ENCODE measurements at places on chromosomes 4 and X.
A peak's percentile ranks its signal among the peaks of the same experiment; 100 is the strongest.

- no peak for DNase-seq
Measured at GRCh38 chr4:151389311-151389710, 19.7 kb upstream of the FHIP1A start.

GRCh38 chrX:120464411-120464810, 4.7 kb downstream of the LAMP2 start:
- DNase-seq = no peak

- DNase-seq = no peak
Measured at GRCh38 chrX:49257846-49258748, 6.4 kb downstream of the FOXP3 start.

GRCh38 chr4:52864793-52865192, 2.7 kb downstream of the RASL11B start:
- DNase-seq = no peak

DNA sequence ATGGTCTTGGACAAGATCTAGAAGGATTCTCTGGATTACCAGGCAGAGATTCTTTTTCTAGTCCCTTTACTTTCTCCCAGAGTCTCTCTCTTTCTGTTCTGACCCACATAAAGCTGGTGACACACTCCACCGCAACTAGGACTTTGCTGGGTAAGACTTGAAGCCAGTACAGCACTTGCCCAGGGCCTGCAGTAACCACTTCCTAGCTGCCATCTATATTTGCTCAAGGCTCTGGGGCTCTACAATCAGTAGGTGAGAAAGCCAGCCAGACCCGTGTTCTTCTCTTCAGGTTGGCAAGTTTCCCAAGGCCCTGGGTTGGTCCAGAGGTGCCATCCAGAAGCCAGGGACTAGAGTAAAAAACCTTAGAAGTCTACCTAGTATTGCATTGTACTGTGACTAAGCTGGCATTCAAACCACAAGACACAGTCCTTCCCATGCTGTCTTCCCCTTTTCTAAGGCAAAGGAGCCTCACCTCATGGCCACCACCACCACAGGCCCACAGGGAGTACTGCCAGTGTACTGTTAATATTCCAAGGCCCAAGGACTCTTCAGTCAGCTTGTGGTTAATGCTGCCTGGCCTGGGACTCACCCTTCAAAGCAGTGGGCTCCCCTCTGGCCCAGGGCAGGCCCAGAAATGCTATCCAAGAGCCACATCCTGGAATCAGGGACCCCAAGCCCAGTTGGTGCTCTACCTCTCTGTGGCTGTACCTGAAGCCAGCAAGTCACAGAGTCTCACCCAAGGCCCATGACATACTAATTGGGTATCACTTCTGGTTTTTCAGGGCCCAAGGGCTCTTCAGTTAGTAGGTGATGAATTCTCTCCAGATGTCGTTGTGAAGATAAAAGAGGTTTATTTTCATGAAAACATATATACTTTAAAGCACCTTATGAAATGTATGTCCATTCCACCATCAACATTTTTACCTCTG, 54.7 kb downstream of the CD38 start:
- no peak for DNase-seq

DNA sequence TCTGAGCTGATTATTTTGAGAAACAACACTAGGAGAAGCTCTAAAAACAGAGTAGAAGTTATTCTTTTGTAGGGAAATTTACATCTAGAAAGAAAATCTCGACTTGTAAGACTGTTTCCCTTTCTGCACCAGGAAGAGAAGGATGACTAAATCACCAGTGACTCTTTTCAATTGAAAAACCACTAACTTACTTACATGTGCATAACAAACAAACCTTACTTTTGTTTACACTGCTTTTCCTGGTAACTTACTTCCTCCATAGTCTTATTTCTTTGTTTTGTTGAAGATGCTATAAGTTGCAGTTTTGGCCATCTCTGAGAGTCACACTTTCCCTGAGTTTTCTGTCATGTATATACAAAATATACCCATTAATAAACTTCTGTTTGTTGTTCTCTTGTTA, 293.6 kb upstream of the FAT4 start:
- no peak for DNase-seq

GRCh38 chr4:81404294-81404693, 67.4 kb downstream of the RASGEF1B start:
- no peak for DNase-seq

- no peak for DNase-seq
Measured at GRCh38 chrX:5857232-5857631, 371.4 kb downstream of the NLGN4X start.

- no peak for DNase-seq
Measured at GRCh38 chr4:73855406-73855805, 2.3 kb downstream of the PF4V1 start.

DNA sequence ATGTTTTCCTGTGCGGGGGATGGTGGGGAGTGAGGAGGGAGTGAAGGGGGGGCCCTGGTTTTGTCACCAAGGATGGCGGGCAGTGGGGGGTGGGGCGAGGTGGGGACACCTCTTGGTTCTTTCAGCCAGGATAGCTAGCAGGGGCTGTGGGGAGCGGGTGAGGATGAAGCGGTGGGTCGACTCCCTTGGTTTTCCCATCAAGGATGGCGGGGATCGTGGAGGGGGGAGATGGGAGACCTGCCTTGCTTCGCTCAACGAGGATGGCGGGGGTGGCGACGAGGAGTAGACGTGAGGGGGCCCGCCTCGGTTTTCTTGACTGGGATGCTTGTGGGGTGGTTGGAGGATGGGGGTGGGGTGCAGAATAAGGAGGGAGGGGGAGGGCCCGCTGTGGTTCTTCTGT, 643 bp downstream of the FHL1 start:
- DNase-seq = no peak

- DNase-seq = peak; percentile 85
Measured at GRCh38 chr4:150078041-150078578, at the start of gene DCLK2. Gene DCLK2, plus strand, starts transcription at chr4:150078445. Its CDS starts 583 bp downstream, at chr4:150079028.

- no peak for DNase-seq
Measured at GRCh38 chr4:76013540-76013939, 6.2 kb upstream of the CXCL9 start.

- DNase-seq = no peak
Measured at GRCh38 chr4:110618581-110619462, 4.1 kb downstream of the PITX2 start.

GRCh38 chr4:94399721-94400120, 52.0 kb upstream of the PDLIM5 start:
- DNase-seq = no peak

DNA sequence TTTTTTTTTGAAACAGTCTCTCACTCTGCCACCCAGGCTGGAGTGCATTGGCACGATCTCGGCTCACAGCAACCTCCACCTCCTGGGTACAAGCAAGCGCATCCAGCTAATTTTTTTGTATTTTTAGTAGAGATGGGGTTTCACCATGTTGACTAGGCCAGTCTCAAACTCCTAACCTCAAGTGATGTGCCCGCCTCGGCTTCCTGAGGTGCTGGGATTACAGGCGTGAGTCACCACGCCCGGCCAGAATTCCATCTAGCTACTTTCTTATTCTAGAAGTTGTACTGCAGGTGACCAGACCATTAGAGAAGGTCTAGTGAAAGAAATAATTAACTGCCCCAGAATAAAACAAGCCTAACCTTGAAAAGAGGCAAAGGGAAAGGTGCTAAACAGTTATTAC, 2.3 kb downstream of the LRBA start:
- no peak for DNase-seq

DNA sequence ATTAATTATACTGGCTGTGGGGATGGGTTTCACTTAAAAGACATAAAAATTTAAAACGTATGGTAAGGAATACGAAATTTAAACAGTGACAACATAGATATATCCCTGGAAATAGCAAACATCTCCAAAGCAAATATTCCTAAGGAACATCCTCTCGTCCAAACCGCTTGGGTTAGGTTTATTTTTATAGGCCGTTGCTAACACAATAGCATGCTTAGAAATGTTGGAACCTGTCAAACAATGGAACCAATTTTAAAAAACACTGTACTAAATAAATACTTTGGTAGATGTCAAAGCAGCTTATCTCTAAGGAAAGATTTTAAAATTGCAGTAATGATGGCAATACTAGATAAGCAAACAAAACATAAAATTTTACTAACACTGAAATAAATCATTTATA, 45.4 kb downstream of the SEC24D start:
- no peak for DNase-seq

GRCh38 chr4:101020956-101021355, 326.4 kb downstream of the PPP3CA start:
- DNase-seq = no peak

- DNase-seq = no peak
Measured at GRCh38 chr4:33940281-33940680, 2304.0 kb downstream of the ARAP2 start.

- no peak for DNase-seq
Measured at GRCh38 chrX:56963377-56963776, 32.0 kb downstream of the SPIN3 start.

DNA sequence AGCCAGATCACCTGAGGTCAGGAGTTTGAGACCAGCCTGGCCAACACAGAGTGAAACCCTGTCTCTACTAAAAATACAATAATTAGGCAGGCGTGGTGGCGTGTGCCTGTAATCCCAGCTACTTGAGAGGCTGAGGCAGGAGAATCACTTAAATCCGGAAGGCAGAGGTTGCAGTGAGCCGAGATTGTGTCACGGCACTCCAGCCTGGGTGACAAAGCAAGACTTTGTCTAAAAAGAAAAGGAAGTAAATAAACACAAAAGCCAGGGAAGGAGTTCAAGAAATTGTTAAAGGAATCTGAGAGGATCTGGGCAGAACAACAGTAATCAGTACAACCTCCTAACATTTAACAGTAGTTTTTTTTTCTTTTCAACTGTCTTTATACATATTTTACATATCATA, 48.7 kb upstream of the ARHGEF6 start:
- no peak for DNase-seq

DNA sequence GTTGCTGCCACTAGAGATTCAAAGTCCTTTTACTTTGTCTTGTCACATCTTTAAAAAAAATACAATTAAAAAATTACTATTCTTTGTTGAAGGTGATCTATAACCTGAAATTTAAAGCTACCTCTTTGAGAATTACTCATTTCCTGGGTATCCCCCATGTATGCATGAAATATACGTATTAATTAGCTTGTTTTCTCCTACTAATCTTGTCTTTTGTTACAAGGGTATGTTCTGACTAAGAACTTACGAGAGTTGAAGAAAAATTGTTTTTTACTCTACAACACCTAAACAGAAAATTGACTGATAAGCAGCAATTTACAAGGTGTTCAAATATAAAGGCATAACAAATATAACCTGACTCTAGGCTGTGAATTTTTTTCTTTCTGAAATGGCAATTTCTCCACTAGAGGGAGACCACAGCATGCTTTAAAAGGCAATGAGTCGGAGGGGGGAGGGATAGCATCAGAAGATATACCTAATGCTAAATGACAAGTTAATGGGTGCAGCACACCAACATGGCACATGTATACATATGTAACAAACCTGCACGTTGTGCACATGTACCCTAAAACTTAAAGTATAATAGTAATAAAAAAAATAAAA, 249.6 kb downstream of the OPHN1 start:
- DNase-seq = peak; percentile 1

DNA sequence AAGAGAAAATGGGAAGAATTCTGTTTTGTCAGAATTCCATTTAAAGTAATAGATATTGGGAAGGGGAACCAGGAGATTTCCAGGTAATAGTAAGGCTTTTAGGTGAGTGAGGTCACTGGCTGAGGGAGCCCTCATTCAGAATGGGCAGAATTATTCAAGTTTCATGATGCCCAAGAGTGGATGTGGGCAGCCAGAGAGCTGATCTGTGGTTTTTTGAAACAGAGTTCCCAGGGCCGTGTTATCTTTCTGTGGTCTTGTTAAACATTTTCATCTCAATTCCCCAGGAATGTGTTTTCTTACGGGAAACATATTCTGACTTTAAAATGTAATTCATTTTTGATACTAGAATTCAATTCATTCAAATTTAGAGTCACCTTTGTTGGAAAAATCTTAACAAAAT, 182.0 kb upstream of the AADAT start:
- DNase-seq = no peak

DNA sequence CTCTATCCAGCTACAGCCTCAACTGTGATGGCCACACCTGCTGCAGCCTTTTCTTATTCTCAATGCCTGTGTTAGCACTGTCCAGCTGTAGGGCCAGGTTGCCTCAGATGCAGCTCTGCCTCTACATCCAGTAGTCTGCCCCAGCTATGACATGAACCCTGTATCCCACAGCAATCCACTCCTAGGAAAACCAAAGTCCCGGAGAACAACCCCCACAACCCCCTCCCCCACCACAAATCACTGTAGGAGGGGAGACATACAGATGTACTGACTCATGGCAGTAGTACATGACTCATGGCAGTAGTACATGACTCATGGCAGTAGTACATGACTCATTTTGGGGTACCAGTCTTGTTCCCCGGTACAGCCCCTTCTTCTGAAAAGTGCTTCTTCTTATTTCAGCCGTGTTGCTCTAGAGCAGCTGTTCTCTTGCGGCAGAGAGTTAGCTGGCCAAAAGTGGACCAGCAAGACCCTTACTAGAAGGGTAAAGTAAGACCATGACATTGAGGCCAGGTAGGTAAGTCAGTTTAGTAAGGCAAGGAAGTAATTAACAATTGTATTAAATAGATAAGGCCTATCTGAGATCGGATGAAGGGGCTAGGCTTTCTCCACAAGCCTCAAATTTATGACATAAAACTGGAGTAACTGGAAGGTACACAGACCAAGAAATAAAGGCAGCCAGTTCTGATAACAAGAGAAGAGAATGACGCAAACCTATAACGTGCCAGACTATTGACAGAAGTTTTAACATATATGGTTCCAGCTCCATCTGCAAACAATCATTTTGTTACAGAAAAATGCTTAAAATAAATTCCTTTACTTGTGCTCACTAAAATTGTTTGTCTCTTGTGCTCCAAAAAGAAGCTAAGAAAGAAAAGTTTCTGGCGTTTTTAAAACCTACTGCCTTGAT, 221.4 kb downstream of the TACR3 start:
- no peak for DNase-seq

DNA sequence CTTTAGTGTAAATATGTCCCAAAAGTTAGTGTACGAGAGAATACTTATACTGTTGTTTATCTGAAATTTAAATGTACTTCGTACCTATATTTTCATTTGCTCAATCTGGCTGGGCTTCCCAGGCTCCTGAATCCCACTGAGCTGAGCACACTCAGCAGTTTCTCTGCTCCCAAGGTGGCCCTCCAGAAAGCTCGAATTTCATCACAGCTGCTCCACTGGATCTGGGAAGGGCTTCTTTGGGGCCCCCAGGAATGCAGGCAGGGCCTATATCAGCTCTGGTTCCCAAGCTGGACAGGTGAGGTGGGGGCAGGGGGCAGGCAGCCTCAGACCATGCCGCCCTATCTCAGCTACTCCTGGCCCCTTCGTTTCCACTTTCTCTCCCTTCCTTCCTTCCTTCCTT, 1.5 kb upstream of the FATE1 start:
- no peak for DNase-seq

DNA sequence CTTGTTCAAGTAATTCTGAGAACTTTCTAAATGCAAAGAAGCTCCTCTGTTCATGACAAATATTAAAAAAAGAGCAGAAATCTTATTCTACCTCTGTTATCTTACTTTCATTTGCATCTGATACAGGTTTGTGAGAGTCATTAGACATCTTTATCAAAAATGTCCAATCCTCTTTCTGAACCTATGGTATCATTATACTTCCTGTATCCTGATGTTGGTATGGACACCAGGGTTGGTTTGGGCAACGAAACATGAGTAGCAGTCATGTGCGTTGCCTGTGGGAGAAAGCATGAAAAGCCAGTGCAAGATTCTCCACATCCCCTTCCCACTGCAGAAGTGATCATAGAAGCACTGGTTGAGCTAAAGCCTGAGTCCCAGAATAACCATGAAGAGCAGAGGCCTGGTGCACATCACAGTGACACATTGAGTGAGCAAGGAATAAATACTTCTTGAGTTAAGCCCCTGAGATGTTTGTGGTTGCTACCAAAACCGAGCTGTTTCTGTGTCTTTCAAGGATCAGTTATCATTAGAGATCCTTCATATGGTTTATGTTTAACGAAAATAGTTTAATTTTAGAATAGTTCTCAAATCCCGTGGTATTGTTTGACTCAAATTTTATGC, 197.2 kb downstream of the BANK1 start:
- DNase-seq = no peak

Measured in NCI-H1092 treated with DMSO at 0.1 percent for 48 hours (cell line).